Left renal cortex interstitium (tissue), 4 donors: ENCODE measurements at places on chromosomes 3 and 15. TPM values are rescaled to one million over a fixed set of nuclear protein-coding genes. Genes with fewer than 3 reads are reported as not detected.

FETUB gene
- not detected for polyA plus RNA-seq

TAGLN3 gene
- 3.1 TPM for polyA plus RNA-seq

GABRR3 gene
- not detected for polyA plus RNA-seq

MASP1 gene
- 10.2 TPM for polyA plus RNA-seq

CHRNA7 gene
- polyA plus RNA-seq: 9.7 TPM

ZBTB20 gene
- polyA plus RNA-seq: 6.4 TPM

DNA sequence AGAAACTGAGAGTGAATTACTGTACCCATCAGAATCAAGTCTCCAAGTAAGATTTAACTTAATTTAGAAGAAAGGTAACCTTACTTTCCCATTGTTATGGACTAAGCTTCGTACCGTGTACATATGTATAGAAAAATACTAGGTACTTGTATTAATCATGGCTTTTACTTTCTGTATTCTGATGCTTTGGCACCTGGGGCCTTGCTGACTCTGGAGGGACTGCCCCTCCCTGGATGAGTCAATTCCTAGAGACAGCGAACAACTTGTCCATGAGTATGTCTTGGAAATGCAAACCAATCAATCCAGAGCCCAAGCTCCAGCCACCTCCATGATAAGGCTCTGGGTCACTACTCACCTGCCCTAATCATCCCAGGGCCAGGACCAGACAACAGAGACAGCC lies 50.0 kb upstream of the DGKG start:
- DNase-seq: no peak

GRCh38 chr15:55915221-55915620 lies 78.2 kb downstream of the NEDD4 start:
- DNase-seq: no peak

DNA sequence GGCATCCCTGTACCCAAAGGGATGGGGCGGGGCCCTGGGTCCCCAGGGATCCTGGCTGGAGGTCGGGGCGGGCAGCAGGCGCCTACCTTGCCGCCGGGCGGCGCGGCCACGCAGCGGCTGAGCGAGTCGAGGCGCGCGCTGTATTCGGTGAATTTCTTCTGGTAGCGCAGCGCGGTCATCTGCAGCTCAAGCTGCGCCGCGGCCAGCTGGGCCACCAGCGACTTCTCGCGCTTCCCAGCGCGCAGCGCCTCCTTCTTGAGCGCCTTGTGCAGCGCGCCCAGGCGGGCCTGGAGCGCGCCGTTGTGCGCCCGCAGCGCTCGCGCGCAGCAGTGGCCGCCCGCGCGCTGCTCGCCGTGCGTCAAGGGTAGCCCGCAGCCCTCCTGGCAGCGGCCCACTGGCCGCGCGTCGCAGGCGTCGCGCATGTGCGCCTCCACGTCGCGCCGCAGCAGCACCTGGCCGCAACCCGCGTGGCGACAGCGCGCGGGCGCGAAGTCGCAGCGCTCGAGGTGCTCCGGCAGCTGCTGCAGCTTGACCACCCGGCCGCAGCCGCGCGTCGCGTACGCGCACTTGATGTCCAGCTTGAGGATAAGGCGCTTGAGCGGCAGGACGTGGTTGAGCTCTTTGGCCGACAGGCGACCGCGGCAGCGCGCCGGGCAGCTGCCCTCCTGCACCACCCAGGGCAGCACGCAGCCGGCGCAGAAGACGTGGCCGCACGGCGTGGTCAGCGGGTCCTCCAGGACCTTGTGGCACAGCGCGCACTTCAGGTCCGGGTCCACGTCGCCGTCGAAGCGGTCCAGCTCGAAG lies 522 bp downstream of the PDZRN3 start:
- DNase-seq: peak; percentile 47

DNA sequence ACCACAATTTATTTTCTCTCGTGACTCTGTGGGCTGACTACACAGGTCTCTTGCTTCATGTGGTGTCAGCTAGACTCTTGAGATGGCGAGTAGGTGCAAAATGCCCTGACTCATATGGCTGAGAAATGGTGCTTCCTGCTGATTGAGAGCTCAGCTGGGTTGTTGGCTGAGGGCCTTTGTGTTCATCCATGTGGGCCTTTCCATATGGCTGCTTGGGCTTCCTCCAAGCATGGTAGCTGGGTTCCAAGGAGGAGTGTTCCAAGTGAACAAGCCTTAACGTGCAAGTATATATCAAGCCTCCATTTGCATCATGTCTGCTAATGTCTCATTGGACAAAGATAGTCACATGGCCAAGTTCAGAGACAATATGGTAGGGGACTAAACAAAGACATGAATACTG lies 164.0 kb downstream of the PDCD6IP start:
- no peak for DNase-seq

DNA sequence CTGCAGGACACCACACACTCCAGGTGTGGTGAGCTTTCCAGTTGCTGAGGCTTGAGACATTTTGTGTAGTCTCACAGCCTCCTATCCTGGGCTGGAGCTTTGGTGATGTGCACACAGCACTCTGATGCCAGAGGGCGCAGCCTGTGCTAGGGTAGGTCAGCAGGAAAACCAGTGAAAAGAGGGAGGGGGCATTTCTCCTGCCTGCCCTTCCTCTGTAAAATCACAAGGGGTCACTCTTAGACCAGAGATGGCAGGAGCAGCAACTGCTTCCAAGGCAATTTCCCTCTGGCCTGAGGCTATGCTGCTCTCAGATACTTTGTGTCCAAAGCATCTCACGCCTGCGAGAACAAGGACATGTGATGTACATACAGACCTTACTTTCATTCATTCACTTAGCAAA lies 16.5 kb upstream of the MUSTN1 start:
- DNase-seq: no peak

DNA sequence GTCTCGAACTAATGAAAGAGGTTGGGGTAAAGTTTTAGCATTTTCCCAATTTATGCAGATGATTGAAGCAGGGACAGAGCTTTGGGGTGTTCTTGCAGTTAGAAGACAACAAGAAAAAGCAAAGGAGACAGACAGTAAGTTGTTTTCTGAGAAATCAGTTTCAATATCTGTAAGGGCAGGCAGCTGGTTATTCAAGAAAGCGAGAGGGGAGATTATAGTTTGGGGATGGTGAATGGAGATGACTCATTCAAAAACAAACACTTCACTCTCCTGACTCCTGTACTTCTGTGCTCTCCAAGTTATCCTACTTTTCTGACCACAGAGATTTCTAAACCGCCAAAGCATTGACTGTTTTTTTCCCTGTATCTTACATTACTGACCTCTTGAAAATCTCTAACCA lies 352.0 kb downstream of the GAP43 start:
- DNase-seq: no peak

DNA sequence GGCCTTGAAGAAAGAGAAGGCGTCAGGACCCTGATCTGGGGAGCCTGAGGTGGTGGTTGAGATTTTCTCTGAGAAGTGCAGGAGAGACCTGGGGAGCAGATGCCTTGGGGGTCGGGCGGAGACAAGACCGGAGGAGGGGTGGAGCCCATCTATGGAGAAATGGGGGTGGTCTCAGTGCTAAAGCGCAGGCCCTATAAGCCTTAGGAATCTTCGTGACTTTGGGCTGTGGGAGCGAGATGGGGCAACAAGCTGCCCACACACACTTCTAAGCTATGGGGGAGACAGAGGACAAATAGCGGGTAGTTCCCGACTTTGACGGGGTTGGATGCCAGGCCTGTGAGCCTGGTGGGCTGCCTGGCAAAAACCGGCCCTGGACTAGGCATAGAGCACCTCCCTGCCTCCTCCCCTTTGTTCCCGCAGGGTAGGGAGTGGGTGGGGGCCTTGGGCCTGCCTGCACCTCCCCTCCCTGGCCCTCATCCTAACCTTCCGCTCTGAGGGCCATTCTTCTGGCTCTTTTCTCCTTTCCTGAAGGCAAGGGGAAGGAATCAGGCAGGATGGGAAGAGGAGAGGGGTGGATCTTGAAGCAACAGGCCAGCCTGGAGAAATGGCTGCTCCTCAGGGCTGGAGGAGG lies 880 bp downstream of the NISCH start:
- DNase-seq: no peak

DNA sequence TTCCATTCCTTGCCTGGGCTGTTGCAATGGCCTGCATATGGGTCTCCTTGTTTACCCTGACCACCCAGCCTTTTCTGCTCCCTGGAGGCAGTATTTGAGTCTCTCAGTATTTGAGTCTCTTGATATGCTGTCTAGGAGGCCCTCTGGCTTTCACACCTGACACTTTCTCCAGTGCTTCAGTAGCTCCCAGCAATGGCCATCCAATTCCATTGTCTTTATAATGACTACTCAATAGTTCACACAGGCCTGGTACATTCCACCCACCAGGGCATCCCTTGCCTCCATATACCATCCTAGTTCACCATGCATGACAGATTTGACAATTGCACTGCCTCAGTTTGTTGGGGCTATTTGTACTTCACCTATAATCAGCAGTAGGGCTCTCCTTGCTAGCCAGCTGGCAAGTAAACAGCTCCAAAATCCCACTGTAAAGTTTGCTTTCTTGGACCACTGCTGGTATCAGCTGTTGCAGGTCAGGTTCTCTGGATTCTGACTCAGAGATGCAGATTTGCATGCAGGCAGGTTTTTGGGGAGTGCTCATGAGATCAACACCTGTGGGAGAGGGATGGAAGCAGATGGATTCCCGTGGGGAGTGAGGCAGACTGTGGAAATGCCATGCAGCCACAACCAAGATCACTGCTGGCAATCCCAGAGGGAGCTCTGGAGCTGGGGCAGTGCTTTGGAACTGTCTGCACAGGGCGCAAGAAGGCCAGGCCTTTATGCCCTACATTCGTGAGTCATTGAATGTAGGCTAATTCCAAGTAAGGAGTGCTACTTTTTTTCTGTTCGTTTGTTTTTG lies 19.1 kb upstream of the XIRP1 start:
- DNase-seq: no peak

DNA sequence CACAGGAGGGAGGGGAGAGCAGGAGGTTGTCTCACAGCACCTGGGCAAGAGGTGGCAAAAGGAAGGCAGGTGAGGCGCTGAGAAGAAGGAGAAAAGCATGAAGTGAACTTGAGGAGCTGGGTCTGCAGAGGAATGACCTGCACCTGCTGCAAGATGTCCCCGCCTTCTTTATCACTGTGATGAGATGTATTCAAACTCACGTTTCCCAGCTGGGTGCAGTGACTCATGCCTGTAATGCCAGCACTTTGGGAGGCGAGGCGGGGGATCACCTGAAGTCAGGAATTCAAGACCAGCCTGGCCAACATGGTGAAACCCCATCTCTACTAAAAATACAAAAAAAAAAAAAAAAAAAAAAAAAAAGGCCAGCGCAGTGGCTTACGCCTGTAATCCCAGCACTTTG lies 22.2 kb upstream of the ZNF710 start:
- no peak for DNase-seq

DNA sequence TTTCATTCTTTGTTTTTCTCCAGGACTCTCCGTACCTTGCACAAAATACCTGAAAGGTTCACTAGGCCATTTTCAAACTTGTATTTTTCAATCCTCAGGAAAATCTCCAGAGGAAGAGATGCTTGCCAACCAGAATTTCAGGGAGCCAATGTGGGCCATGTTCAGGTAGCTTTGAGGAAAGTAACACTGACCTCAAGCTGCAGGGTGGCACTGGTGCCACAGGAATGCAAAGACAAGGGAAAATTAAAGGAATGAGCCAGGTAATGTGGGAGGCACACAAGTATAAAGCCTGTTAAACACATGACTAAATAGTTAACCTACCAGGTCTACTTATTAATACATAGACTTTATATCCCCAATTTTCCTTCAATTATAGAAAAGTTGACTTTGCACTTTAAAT lies 51.9 kb upstream of the GAP43 start:
- DNase-seq: no peak

DNA sequence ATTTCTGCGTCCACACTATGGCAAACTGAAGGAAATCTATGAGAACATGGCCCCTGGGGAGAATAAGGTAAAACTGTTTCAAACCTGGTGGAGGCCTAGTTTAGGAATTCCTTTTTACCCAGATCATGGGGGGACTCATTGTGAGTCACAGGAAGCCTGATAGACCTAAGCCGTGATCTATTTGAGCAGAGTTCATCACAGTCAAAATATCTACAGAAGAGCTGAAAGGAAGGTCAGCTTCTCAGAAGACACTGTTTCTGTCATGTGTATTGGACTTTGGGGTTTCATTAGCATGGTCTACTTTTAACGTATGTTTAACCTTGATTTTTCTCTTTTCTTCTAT lies 1.3 kb downstream of the PSMD2 start:
- no peak for DNase-seq

DNA sequence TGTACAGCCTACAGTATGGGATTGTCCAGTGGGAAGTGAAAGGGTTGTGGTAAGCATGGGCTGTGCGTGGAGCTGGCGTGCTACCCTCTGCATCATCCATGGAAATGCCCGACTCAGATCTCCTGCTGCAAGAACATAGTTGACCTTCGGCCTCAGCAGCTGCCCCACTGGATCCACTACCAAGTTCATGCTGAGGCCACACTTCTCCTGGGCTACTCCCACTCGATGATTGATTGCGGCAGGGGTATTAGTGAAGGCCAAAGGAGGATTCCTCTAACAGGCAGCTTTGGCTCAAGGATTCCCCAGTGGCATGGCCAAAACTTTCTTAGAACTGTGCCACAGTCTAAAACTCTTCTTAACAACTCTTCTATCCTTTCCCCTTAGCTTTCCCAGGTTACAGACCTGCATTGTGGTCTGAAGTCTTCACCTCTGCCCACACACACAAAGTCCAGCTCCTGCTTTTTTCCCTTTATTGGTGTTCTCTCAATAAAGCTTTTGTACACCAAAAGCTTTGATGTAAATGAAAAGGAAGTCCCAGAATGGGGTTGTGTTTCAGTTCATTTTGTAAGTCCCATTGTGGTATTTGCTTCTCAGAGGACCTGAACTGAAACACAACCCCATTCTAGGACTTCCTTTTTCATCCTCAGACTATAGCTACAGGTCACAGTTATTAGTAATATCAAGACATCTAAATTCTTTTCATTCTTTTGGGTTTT lies 4.9 kb upstream of the TBC1D5 start:
- no peak for DNase-seq

DNA sequence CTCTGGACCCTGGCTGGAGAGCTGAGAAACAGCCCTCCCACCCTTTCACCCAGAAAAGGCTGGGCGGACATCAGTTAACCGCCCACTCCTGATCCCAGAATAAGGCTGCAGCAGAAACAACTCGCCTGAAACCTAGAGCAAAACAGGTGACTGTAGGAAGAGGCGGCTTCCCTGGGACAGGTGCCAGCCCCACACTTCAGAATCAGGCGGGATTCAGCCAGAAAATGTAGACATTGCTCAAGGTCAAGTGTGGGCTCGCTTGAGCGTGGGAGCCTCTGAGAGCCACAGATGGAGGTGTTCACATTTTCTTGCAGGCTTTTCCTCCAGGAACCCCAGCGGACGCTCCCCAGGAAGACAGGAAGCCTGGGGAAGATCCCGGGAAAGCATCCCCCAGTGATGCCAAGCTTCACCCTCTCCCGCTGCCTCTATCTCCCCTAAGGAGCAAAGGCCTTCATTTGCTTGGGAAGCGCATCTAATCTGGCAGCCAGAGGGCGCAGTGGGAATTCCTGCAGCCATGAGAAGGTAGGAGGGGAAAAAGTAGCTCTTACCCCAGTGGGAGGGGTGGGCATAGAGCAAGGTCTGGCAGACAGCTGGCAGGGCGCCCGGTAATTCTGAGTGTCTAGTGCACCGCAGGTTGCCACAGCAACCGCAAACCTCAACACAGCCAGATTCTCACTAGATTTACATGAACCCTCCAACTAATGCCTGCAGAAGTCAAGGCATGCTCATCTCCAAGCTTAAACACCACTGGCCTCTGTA lies 77.7 kb downstream of the OCA2 start:
- DNase-seq: peak; percentile 29
